ENCODE measurements at places on chromosomes 1 and 21.

GRCh38 chr1:178642282-178642681 lies 82.8 kb upstream of the RALGPS2 start:
- no peak for DNase-seq

GRCh38 chr1:57316861-57317260 lies 107.0 kb downstream of the DAB1 start:
- DNase-seq: no peak

DNA sequence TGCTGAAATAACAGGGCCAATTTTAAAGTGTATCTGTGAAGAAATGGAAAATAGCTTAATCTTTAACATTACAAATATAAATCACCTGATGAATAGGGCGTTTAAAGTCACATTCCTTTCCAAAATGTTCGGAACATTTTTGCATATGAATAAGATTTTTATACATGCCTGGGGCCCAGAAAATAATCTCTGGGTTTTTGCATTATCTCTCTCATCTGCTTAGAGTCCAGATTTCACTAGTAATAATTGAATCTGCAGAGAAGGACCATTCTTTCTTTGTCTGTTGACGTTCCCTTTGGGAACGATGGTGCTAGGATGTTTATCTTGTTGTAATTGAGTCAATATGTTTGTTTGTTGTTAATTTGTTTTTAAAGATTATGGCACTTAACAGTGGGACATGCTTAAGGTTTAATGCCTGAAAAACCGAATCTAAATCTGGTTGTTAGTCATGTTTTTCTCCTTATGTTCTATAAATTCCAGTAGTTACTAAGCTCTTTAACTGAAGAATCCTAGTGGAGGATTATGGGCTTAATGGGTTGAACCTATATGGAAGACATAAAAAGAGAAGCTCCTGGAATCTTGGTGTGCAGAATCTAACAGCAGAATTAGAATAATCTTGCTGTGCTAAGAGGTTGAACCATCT lies 140.6 kb downstream of the VPS13D start:
- no peak for DNase-seq

DNA sequence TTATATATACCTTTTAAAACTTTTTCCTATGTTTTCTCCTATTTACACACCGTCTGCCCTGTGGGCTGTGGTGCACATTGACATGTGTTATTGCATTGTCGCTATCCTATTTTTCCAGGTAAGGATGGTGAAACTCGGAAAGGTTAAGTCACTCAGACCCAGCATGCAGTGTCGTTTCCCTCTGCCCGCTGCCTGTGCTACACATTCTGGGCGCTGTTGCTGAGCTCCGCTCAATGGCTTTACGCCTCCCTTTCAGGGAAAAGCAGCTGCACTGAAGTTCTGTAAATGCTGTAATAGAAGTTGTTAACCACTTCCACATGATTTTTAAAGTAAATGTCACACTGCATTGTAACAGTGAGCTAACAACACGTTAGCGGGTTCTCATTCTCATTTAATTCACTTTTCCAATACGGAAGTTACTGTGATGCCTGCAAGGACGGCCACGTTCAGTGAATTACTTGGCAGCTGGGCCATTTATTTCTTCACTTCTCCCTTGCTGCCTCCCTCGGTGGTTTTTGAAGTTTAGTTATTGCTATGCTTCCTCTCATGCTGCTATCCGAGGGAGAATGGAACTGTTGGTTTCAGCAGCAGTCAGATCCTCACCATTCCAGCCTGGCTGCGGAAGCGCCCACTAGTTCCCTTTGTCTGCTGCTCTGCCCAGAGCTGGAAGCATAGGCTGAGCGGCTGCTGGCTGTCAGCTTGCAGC lies 288.7 kb downstream of the SPATA17 start:
- no peak for DNase-seq

GRCh38 chr1:61523893-61524605 lies 200.9 kb downstream of the TM2D1 start:
- DNase-seq: no peak
